ENCODE measurements at places on chromosomes 1 and 21. TPM values are rescaled to one million over a fixed set of nuclear protein-coding genes. Genes with fewer than 3 reads are reported as not detected.

Gene PPM1J
- 7.7 TPM for total RNA-seq

DNA sequence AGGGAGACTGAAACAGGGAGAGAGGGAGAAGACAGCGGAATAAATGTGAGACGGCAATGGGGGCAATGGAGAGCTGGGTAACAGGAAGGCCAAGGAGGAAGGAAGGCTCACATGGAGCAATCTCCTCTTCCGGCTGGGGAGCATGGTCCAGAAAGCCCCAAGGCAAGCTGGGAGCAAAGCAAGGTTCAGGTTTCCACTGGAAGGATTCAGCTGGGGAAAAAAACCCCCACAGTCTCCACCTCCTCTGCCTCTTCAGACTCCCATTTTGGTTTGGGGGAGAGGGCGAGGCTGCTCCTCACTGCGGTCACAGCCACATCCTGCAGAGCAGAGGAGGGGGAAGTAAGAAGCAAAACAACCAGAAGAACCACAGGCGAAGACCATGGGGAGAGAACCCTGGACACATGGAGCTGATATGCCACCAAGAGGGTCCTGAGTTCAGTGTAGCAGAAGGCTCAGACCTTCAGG is 650 bp downstream of the TNFAIP8L2 start:
- DNase-seq: no peak

- DNase-seq: no peak
Measured at GRCh38 chr1:182869241-182869666, 30.1 kb downstream of the DHX9 start.

GRCh38 chr1:151885479-151885878 is 23.8 kb downstream of the THEM4 start:
- no peak for DNase-seq

- DNase-seq: no peak
Measured at GRCh38 chr1:222653178-222653827, 35.4 kb downstream of the MIA3 start.

GRCh38 chr1:197453376-197454058 is 185.5 kb downstream of the CRB1 start:
- no peak for DNase-seq

All from epithelial cell of proximal tubule (primary cell).